ENCODE measurements at places on chromosomes 5 and 9.

GRCh38 chr5:133340002-133340755 lies 272.2 kb downstream of the FSTL4 start:
- DNase-seq = no peak

DNA sequence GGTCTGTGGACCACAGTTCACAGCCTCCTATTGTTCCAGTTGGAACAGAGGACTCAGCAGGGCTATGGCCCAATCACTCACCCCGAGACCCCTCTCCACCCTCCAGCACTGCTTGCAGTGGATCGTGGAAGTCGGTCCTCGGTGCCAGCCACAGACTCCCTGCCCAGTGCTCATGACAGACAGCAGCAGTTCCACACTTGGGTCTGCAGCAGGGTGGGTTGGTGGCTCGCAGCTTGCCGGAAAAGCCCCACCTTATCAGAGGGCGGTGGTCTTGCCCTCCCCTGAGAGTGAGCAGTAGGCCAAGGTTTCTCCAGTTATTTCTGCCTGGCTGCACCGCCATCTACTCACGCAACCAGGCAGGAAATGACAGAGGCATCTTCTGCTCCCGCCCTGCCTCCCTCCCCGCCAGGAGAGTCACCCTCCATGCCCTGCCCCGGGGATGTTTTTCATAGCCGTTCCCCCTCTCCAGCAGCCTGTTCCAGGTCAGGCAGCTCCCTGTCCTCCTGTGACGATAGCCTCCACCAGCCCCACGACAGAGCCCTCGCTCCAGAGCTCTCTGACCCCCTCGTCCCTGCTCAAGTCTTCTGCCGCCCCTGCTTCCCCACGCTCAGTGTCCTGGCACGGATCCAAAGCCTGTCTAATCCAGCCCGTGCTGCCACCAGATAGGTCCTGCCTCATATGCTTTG lies 34.5 kb downstream of the UNC5A start:
- DNase-seq = no peak

DNA sequence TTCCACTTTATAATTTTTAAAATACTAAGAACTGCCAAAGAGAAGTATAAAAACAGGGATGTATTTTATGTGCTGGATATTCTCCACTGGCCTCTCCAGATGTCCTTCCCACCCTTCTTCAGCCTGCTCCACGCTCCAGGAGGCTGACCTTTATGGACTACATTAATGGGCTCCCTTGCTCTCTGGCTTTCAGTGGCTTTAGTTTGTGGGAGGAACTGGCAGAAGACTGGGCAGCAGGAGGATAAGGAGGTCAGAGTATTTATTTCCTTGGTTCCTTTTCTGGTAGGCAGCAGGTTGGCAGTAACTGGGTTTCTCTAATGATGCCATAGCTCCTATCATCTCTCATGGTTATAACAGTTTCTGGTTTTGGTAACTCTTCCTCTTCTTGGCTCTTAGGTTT lies 133.9 kb downstream of the PAM start:
- DNase-seq = no peak

DNA sequence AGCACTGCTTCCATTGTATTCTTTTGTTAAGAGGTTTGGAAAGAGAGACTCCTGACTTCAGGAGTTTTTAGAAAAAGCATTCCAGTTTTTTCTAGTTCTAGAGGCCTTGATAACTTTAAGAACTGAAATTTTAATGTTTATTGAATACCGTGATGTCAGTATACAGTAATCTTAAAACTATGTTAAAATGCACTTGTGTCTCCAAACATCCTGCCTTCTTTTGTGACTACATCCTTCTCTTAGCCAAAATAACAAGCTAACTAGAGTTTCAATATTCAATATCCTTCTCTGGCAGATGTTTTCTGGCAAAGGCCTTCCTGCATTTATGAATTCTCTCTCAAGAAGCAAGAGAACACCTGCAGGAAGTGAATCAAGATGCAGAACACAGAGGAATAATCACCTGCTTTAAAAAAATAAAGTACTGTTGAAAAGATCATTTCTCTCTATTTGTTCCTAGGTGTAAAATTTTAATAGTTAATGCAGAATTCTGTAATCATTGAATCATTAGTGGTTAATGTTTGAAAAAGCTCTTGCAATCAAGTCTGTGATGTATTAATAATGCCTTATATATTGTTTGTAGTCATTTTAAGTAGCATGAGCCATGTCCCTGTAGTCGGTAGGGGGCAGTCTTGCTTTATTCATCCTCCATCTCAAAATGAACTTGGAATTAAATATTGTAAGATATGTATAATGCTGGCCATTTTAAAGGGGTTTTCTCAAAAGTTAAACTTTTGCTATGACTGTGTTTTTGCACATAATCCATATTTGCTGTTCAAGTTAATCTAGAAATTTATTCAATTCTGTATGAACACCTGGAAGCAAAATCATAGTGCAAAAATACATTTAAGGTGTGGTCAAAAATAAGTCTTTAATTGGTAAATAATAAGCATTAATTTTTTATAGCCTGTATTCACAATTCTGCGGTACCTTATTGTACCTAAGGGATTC lies 43.1 kb downstream of the NDFIP1 start:
- peak; percentile 53 for DNase-seq

- DNase-seq = no peak
Observed at GRCh38 chr9:25704800-25705199, 26.6 kb upstream of the TUSC1 start.

DNA sequence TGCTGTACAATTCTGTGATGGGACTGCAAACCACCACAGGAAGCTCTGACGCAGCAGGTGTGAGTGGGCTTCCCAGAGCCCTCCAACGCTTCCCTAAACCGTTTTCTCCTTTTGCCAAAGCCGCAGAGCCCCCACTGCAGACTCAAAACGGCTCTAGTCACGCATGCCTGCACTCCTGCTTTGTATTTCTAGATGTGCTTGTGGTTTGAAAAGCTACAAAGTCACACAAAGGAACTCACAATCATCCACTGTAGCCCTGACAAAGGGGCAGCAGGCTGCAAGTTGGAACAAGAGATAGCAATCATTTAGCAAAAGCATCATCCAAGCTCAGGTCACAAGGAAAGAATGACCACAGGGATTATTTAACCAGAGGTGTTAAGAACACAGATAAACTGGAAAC lies 79.3 kb downstream of the PTPN3 start:
- DNase-seq = no peak

- DNase-seq = no peak
Observed at GRCh38 chr9:129272348-129273025, 94.4 kb upstream of the IER5L start.

- no peak for DNase-seq
Observed at GRCh38 chr5:173314166-173314952, 13.9 kb downstream of the STC2 start.

GRCh38 chr5:44603496-44604272 lies 205.1 kb upstream of the MRPS30 start:
- DNase-seq = no peak

GRCh38 chr5:80995908-80996307 lies 35.7 kb downstream of the RASGRF2 start:
- DNase-seq = no peak

- no peak for DNase-seq
Observed at GRCh38 chr9:109729513-109729912, 50.5 kb upstream of the PALM2AKAP2 start.

GRCh38 chr5:15383469-15383868 lies 116.5 kb upstream of the FBXL7 start:
- DNase-seq = no peak

DNA sequence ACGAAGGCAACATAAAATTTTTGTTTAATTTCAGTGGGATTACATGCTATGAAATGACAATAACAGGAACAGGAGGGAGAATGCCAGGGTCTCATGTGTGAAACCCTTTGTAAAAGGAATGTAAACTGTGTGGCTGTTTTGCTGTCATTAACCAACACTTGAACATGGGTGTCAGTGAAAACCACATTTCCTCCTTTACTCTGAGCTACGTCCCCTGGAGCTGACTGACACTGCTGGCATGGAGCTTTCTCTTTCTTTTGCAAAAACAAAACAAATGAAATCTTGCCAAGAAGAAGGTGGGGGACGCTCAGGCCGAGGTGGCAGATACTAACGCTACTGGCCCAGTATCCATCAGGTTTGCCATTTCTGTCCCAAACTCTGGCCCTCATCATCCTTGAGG lies 121.4 kb downstream of the DMRT2 start:
- DNase-seq = no peak

Data from effector CD4-positive, alpha-beta T cell (primary cell).